Breast epithelium (tissue), 4 donors: ENCODE measurements at places on chromosomes 4 and X. TPM values are rescaled to one million over a fixed set of nuclear protein-coding genes. Genes with fewer than 3 reads are reported as not detected.

RAI2 gene
- total RNA-seq, result 18.0 TPM

PPP2R2C gene
- 0.44 TPM for total RNA-seq

ADGRG4 gene
- total RNA-seq, result under 0.01 TPM

HMX1 gene
- total RNA-seq, result not detected

NDST3 gene
- 0.29 TPM for total RNA-seq

GRCh38 chrX:68997911-68998310 lies 167.3 kb downstream of the PJA1 start:
- DNase-seq, result no peak

- no peak for DNase-seq
Measured at GRCh38 chr4:19164334-19164733, 1087.4 kb upstream of the SLIT2 start.

DNA sequence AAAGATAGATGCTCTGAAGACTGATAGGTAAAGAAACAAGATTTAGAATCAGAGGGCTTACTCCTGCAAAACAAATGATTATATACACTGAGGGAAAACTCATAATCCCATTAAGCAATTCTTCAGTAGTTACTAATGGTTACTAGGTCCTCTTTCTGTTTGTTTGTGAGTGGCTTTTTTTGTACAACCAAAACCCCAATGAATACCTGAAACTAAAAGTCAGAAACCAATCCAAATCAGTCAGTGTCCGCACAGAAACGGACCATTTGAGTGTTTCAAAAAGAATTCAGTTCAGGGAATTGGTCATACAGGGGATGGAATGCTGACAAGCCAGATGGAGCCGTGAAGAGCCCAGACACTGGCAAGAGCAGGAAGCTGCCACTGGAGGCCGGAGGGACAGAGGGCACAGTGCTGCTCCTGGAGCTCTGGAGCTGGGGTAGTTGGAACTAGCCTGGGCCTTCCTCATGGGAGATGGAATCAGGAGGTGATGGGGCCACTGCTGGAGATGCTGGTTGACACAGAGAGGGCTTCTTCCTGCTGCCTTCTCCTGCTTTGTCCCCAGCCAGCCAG lies 31.9 kb downstream of the SETD7 start:
- no peak for DNase-seq

DNA sequence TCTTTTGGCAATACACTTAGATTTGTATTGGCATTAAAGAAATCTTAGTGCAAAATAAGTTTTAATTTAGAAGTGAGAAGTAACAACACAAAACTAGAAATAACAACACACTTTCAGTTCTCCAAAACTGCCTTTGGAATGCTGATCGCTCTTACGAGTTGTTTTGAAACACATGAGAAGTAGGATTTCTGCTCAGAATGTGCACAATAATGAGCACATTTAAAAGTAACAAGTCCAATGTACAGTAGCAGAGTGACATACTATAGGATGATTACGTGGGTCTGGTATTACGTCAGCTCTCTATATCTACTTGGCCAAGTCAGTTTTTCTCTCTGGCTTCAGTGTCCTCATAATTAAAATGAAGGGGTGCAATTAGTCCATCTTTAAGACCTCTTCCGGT lies 164.8 kb downstream of the CHM start:
- DNase-seq, result no peak

GRCh38 chr4:156824451-156825060 lies 147.0 kb downstream of the PDGFC start:
- no peak for DNase-seq

DNA sequence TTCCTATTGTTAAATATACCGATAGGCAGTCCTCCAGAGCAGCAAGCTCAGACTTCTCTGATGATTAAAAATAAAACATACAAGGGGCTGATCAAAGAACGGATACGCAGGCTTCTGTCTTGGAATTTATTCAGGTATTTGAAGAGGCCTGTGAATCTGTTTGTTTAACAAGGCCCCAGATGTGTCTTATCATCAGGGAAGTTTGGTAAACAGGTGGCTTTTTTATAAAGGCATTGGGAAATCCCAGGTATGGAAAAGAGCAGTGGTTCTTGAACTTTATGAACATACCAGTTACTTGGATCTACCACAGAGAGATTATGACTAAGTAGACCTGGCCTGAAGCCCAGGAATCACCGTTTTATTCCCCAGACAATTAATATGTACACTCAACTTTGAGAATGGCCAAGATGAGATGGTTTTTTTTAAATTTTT lies 47.9 kb downstream of the SOWAHB start:
- DNase-seq, result no peak

GRCh38 chr4:73847526-73848182 lies 5.4 kb upstream of the PF4V1 start:
- no peak for DNase-seq

GRCh38 chr4:116342143-116342542 lies 743.2 kb downstream of the TRAM1L1 start:
- DNase-seq, result no peak

DNA sequence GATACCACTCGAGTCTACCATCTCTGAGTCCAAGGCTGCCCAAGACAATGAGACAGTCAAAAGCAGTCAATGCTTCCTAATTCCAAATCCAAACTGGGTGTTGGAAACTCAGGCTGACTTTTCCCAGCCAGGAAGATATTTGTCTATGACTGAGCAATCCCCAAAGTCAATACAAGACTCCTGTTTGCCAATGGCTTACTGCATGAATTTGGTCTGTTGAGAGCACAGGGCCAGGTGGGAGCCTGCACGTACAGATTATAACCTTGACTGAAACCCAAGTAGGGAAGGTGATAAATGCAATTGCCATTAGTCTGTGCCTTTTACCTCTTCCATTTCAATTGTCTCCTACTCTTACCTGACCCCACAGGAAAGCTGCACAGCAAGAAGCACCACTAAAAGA lies 72.6 kb upstream of the PPARGC1A start:
- no peak for DNase-seq

DNA sequence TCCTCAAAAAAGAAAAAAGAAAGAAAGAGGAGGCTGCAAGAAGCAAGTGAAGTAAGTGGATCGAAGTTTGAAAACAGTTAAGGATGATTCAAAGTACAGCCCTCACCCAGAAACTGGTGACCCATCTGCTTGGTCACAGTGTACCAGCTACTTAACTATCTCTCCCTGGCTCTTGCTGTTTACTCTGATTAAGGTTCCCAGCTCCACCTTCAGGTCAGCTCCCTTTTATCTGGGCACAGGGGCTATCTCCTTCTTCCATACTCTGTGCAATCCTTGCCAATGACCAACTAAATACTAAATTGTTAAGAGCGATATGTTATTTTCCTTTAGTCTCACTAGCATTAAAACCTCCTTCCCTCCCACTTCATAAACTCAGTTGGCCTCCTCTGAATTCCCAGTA lies 81.5 kb upstream of the SMIM10 start:
- no peak for DNase-seq

DNA sequence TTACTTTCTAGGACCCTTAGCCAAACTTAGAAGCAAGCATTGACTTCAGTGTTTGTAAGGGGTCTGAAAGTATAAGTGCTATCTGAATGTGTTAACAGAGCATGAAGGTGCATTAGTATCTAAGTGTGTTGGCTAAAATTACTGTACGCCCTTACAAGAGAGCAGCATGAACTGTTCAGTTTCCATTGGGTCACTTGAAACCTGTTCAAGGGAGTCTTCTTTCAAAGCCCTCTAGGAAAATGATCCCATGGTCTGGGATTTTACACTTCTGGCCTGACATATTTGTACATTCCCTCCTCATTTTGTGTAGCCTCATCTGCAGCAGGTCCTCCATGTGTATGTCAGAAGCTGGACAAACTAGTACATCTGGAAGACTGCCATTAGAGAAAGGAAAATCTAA lies 3.2 kb downstream of the PRDX4 start:
- DNase-seq, result no peak

DNA sequence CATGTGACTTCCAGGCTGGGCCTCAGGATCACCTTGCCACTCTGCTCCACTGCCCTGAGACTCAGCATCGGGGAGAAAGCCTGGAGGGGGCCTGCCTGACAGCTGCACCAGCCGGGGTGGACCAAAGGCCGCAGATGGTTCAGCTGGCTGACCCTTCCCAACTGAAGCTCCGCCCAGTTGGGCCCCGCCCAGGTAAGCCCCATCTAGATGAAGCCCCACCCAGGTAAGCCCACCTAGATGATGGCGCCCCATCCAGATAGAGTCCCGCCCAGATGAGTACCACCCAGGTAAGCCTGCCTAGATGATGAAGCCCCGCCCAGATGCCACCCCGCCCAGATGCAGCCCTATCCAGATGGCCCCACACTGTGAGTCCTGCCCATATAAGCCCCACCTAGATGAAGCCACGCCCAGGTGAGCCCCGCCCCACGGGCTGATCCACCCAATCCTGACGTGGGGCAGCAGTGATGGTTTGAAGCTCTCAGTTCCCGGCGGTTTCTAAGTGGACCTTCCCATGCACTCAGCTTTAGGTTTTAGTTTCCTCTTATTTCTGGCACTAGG lies 10.0 kb downstream of the ZFYVE28 start:
- DNase-seq, result no peak

DNA sequence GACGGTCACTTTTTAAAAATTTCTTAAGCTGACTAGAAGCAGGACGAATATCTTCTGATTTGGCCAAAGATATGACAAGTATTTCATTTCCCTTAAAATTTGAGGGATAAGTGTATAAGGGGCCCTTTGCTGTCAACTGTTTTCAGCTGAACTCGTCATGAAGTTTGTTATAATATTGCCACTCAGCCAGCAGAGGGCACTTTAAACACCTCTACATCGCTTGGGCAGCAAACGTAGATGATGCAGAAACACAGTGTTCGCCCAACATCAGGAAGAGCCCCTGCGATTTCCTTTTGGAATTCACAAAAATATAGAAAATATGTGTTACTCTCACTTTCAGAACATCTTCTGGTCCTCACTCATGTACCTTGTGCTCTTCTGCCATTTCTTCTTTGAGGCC lies 435.7 kb upstream of the FMR1 start:
- no peak for DNase-seq

DNA sequence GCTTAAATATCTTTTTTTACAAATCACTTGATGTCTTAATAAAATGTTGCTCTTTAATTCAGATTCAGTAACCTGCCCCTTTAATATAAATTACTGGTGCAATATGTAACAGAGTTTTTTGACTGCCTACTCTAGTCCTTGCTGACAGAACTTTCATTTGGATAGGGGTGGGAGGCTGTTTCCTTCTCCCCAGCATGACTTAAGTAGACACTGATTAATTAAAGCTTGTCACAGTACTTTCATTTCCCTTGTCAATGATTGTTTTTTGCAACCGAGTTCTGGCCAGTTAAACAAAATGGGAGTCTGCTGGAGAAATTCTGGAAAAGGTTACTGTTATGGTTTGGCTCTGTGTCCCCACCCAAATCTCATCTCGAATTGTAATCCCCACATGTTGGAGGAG lies 37.3 kb upstream of the BBS12 start:
- DNase-seq, result no peak

GRCh38 chrX:9677098-9677739 lies 88.4 kb downstream of the GPR143 start:
- DNase-seq, result no peak

DNA sequence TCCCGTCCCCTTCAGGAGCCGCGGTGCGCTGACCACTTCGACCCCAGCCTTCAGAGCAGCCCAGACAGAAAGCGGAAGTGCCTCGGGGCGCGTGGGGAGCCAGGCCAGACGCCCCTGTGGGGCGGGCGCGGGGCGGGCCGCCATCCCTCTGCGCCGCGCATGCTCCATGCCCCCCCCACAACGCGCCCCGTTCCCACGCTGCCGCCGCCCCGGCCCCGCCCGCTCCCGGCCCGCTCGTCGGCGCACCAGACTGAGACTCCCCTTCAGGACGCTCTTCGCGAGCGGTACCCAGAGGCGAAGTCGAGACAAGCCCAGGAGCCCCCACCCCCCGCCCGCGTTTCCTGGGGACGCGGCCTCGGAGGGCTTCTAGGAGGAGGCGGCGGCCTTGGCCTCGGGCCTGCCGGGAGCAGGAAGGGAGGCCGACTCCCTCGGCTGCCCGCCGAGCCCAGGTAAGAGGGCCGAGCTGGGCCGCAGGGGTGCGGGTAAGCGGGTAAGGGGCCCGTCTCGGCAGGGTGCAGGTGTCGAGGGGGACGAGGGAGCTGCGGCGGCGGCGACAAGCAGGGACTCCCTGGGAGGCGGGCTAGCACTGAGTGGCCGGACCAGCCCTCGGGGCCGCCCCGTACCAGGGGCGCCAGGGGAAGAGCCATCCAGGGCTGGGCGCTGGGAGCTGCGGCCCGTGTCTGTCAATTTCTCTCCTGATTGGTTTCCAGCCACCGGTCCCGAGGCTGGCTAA lies at the start of gene ZFP92:
ZFP92 (plus strand) TSS at position 218 of the 733 bp plus-strand sequence. CDS start 6,851 bp downstream, outside the sequence.
- no peak for DNase-seq

- no peak for DNase-seq
Measured at GRCh38 chr4:94660614-94661013, 97.1 kb upstream of the BMPR1B start.

DNA sequence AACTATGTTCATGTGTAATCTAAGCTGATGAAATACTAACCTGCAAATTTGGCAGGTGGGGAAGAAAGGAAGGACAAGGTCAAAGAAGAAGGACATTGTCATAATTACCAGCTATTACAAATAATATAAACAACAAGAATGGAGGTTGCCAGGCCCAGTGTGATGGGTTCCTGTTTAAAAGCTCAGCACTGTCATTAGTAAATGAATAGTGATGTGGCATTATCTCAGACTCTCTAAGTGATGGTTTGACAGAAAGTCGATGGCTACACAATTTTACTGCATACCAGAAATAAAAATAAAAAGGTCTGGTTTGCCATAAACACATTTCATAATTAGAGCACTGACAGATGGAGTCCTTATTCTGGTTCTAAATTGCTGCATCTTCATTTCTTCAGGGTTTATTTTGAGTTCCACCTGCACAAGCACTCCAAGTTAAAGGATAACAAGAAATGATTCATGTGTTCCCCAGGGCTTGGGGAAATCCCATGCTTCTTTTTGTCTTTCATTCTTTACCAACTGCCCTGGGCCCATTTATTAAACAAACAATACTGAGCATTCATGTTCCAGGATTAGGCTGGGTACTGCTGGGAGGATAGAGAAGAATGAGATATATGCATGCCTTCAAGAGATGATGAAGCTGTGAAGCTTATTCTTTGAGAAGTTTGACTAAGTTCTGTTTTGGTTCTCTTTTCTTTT lies 367.8 kb upstream of the RASGEF1B start:
- no peak for DNase-seq

DNA sequence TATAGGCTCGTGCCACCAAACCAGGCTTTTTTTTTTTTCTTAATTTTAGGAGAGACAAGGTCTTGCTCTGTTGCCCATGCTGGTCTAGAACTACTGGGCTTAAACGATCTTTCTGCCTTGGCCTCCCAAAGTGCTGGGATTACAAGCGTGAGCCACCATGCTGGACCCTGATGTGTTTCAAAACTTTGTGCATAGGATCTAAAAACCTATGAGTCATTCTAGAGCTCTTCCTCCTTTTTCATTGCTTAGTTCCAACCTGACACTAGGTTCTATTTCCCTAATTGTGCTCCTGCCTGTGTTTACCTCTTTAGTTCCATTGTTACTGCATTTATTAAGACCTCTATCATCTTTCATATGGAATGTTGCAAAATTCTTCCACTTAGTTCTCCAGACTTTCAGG lies 57.3 kb downstream of the HPGD start:
- DNase-seq, result no peak
